ENCODE measurements at places on chromosomes 5 and 9.

DNA sequence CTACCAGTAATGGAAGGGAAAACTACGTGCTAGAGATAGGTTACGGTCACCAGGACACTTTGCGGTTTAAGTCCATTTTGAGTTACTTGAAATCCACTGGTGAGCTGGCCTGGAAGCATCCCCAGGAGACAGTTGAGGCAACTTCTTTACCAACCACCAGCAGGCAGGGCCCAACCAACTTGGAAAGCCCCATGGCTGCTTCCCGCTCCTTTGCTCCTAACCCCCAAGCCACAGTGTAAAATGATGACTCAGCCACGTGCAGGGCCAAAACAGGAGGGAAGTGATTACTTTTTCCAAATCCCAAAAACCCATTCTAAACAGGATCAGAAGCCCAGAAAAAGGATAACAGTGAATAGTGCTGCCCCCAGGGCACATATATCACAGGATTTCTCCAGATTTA lies 87.4 kb downstream of the PAX5 start:
- DNase-seq, result no peak

GRCh38 chr5:177492841-177493240 lies 4.6 kb downstream of the PDLIM7 start:
- DNase-seq, result no peak

GRCh38 chr9:113562653-113563381 lies 99.3 kb downstream of the RGS3 start:
- DNase-seq, result no peak

- peak; percentile 66 for DNase-seq
These were observed 683 bp downstream of the DBN1 start for GRCh38 chr5:177472460-177473442.

- no peak for DNase-seq
These were observed 87.1 kb upstream of the FAM174A start for GRCh38 chr5:100448111-100448528.

DNA sequence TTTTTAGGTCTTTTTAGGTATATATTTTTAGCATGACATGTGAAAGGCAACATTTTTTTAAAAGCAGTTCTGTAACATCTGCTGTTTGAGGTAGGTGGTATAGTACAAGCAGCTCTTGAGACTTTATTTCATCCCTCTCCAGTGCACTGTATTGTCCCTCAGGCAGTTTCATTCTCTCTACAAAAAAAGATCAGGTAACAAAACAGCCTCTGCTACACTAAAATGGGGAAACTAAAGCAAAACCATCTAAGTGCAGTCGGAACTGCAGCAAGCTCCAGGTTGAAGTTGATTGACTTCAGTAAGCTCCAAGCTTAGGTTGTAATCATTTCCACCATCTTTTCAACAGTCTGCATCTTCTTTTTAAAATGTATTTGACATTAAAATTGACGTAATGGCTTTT lies 195.6 kb downstream of the DEPDC1B start:
- DNase-seq, result no peak

GRCh38 chr5:128300181-128300580 lies 216.6 kb downstream of the SLC12A2 start:
- no peak for DNase-seq

DNA sequence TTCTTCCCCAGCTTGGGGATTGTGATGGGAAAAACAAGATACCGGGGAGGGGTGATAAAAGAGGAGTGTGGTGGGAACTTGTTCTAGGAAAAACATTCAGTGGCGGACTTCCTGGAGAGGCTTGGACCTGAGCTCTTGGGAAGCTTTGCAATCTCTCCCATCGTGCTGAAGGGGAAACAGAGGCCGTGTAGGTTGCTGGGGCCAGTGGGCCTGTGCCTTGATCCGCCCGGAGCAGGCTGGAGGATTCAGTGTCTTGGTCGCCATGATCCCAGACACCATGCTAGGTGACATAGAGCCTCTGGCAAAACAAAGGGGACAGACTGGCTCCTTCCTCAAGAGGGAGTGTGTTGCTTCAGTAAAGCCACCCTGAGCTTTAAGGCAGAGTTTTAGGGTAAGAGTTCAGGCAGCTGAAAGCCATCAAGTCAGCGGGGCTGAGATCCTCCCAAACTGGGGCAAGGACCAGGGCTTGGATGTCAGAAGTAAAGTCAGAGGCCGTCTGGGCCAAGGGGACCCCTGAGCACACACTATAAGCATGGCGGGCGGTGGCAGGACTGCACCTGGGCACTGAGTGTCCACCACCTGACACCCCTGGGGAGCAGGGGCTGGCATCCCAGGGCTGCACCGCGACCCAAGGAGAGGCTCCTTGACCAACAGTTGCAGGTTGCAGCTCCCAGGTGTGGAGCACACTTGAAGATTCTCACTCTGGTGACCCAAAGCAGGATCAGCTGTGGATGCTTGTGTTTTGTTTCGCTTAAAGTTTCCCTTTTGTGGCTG lies 44.7 kb downstream of the TRIP13 start:
- no peak for DNase-seq

DNA sequence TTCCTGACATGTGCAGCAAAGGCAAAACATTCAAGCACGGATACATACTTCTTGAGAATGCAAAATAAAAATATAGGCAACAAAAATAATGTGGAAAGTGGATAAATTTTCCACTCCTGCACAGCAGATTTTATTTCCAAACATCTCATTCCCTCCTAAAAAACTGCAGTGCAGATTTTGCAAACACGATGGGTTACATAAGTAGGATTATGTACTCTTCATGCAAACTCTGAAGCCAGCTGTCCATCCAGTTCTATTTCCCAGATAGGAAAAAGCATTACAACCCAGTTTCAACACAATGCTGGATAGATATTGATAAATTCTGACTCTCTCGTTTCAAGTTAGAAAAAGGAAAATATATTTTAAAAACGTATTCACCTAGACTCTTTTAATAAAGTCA lies 52.7 kb upstream of the CCNG1 start:
- DNase-seq, result no peak

DNA sequence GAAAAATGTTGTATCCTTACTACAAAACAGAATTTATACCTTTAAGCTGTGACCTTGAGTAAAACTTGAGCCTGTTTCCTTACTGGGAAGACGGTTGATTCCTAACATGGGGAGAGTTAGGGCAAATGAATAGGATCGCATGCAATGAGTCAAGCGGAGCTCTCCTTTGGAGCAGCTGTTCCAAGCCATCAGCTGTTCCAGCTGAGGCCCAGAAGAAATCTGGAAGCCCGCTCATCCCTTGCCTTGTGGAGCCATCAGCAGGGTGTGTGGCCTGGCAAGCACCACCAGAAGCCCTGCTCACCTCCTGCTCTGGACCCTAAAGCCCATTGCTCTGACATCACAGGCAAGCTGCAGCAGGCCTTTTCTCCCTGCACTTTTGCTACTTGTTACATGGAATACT lies 8.0 kb downstream of the KIAA1191 start:
- DNase-seq, result no peak

- DNase-seq, result no peak
These were observed 155.4 kb upstream of the ANKH start for GRCh38 chr5:15026944-15027343.

DNA sequence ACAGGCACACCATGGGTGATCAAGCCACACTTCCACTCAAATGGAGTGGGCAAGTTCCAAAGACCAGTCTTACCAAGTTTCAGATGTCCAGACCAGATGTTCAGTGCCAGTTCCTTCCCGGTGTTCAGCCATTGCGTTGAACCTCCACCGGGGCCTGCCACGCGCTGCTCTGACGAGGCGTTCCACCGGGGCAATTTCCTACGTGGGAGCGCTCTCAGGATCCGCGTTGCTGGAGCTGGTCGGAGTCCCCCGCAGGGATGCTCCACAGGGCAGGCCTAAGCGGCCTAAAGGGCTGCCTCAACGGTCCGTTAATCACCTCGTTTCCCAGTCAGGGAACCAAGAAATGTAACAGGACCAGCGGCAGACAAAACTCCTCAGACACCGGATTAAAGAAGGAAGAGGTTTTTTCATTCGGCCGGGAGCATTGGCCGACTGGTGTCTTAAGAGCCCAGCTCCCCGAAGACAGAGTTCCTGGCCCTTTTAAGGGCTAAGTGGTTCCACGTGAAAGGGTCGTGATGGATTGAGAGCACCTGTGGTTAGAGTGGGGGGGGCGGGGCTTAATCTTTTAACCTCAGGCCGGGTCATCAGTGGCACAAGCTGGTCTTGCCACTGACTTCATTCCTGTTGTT lies 35.7 kb upstream of the PPP1R26 start:
- no peak for DNase-seq

- no peak for DNase-seq
These were observed 218.7 kb downstream of the GLIS3 start for GRCh38 chr9:4080921-4081895.

DNA sequence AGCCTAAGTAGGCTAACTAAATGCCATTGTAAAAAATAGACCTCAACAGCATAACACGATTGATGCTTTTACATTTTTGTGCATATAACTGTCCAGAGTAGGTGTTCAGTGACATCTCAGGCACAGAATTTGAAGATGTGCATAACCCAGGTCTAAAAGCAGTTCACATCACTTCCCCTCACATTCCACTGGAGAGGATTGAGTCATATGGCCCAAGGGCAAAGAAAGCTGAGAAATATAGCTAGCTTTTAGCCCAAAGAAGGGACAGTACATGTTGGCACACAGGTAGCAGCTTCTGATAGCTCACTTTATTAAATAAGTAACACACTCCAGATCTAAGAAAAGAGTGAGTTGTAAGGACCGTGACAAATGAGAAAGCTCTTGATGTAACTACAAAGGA lies 2259.5 kb upstream of the WWC1 start:
- no peak for DNase-seq

DNA sequence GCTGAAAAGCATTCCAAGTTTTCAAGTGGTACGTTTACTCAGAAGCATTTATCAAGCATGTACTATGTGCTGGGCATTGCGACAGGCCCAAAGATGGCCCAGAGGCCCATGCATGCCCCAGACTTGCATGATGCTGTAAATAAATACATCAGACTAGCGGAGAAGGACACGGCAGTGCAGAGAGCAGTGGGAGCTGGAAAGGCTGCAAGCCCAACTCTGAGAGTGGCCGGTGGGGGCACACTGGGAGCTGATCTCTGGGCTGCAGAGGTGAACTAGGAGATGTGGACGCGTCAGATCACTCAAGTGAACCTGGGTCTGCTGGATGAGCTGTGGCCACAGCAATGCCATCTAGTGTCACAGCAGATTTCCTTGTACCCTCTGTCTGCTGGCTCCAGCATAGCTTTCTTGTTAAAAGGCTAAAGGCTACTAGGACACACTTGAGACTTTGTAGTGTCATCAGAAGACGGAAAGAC lies 246.9 kb downstream of the FANCC start:
- no peak for DNase-seq

DNA sequence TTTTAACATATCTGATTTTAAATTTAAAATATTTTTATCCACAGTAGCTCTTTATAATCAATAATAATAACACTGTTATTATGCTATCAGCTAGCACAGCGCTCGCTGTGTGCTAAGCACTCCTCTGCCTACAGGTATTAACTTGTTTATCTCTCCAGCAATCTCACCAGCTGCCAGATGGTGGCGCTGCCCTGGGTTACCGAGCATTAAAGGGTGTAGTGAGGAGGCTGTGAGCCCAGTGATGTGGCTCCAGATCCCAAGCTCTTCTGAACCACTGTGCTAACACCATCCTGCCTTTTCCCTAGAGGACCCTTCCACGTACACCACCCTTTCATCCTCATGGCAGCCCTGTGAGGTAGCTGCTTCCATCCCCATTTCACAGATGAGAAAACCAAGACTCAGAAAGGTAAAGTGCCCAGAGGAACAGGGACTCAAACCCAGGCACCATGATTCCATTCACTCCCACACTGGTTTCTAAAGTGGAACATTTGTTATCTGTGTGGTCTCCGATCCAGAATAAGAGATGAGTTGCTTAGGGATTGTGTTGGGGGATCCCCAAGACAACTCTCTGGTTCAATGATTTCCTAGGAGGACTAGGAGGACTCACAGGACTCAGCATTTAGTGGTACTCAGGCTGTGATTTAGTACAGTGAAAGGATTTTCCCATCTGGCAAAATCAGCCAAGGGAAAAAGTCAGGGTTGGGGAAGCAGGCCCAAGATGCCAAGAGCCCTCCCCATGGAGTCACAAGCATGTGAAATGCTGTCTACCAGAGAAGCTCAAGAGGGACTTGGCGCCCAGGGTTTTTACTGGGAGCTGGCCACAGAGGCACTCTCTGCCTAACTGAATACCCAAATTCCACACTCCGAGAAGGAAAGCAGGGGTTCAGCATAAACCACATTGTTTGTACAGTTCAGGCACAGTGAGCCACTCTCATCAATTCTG lies 7.0 kb downstream of the IGFBPL1 start:
- DNase-seq, result peak; percentile 28

GRCh38 chr9:107588393-107588792 lies 98.8 kb upstream of the KLF4 start:
- DNase-seq, result no peak

DNA sequence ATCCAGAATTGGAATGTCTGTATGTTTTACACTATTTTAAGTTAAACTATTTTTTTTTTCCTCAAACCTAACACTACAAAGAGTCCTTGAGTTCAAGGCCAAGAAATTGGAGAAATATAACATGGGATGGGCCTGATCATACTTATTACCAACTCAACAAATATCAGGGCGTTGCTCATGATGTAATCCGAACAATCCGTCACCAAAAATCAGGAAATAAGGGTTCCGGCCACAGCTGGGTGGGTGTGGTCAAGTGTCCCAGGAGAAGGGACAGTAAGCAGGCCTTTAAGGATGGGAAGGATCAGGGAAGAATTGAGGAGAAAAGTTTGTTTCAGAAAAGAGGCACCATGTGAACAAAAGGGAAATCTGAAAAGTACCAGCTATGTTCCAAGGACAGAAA lies 29.8 kb downstream of the MED27 start:
- no peak for DNase-seq

- peak; percentile 43 for DNase-seq
These were observed 29.9 kb downstream of the MAP3K1 start for GRCh38 chr5:56845277-56845676.

GRCh38 chr9:79300068-79300467 lies 271.7 kb upstream of the TLE4 start:
- no peak for DNase-seq

GRCh38 chr5:149421834-149422233 lies 42.7 kb upstream of the IL17B start:
- no peak for DNase-seq

DNA sequence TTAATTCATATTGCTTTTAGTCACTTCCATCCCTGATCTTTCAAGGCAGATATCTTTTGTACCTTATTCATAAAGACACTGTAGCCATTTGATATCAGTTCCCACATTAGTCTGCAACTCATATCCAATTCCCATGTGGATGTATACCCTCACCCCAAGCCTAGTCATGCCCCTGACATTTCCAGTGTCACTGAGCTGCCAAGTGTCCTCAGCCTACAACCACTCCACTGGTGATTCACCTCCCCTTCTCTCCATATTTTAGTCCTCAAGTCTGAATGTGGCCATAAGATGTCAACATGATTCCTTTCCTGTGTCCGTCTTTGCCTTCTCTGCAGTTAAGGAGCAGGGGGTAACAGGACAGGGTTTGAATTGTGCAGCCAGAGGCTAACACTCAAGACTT lies 346.9 kb downstream of the RAB3C start:
- no peak for DNase-seq

- DNase-seq, result no peak
These were observed 216.9 kb downstream of the SPOCK1 start for GRCh38 chr5:137282216-137282615.

DNA sequence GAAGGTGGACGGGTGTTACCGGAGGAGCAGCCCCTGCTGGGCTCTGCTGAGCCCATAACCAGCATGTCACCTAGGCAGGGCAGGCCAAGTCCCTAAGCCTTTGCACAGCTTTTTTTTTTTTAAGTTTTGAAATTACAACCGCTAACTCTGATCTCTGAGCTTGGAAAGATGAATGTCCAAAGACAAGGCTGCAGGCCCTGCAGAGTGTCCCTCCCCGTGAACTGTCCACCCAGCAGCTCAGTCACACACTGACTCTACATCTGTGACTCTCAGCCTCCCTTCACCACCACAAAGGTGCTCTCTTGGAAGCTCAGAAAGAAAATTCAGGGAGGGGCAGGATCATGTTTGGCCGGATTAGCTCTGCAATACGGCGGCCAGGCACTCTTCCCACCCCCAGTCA lies 119.0 kb upstream of the PPP1R26 start:
- no peak for DNase-seq
